ENCODE measurements at places on chromosomes 7 and 10.

DNA sequence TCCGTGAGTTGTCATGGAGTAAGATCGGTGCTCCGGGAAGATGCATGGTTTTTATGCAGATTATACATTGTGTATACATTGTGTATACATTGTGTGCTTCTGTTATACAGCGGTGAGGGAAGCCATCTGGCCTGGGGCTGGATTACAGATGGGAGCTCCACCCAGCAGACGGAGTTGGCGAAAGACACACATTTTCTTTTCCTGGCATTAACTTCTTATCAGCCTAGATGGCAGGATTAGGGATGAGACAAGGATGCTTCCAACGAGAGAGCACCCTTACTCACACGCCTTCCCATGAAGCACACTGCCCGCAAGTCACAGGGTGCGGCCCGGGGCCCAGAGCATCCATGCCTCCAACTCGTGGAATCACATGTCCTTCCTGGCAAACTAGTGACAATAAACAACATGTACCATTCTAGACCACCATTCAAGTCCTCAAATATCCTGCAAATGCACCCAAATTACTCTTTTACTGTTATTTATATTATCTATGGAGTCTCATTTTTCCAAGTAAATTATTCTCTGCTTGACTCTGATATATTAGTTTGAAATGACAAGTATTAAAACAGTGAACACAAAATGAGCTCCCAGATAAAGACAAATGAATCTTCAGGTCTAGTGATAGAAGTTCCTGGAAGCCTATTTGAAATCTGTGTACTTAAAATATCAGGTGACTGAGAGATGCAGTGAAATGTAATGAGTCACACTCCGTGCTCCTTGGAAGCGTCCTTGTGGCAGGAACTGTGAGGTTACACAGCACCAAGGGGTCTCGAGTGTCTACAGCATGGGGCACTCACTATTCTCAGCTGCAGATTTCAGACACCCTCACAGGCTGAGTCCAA is 29.8 kb upstream of the PPP2R2D start:
- DNase-seq, result no peak

DNA sequence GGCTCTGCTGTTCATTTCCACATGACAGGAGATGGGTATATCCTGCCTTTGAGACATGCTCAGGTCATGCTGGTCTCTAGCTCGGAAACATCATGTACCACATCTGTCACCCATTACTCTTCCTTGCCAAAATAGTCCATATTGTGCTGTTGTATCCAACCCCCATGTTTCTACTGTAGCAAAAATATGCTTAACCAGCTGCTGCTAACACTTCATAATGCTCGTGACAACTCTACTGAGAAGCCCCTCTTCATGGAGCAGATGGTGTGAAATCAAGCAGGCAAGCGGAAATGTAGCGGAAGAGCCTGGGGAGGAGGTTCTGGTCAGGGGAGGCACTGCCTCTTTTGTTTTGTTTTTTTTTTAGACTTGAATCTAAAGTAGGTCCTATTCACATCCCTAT is 82.9 kb downstream of the NPY start:
- no peak for DNase-seq

DNA sequence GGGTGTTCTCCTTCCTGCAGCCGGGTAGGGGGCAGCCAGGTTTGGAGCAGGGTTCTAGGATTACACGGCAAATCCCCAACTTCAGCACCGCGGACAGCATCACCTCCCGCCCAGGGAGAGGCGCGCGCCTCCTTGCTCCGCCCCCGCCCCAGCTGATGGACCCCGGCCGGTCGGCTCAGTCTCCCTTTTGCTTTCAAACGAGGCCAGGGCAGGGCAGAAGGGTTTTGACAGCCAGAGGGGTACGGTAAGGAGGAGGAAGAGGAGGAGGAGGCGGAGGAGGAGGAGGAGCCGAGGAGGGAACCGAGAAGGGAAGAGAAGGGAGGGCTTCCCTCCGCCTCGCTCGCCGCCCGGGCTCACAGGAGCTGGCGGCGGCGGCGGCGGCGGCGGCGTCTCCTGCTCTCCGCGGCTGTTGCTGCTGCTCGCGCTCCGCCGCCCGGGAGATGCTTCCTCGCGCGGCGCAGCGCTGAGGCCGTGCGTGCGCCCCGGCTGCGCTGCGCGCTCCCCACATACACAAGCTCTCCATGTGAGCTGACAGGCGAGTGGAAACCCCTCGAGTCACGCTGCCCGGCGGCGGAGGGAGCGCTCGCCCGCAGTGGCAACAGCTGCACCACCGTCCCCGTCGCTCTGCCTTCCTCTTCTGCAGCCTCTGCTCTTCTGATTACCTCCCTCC is 615 bp upstream of the CNTNAP2 start:
- DNase-seq, result no peak

DNA sequence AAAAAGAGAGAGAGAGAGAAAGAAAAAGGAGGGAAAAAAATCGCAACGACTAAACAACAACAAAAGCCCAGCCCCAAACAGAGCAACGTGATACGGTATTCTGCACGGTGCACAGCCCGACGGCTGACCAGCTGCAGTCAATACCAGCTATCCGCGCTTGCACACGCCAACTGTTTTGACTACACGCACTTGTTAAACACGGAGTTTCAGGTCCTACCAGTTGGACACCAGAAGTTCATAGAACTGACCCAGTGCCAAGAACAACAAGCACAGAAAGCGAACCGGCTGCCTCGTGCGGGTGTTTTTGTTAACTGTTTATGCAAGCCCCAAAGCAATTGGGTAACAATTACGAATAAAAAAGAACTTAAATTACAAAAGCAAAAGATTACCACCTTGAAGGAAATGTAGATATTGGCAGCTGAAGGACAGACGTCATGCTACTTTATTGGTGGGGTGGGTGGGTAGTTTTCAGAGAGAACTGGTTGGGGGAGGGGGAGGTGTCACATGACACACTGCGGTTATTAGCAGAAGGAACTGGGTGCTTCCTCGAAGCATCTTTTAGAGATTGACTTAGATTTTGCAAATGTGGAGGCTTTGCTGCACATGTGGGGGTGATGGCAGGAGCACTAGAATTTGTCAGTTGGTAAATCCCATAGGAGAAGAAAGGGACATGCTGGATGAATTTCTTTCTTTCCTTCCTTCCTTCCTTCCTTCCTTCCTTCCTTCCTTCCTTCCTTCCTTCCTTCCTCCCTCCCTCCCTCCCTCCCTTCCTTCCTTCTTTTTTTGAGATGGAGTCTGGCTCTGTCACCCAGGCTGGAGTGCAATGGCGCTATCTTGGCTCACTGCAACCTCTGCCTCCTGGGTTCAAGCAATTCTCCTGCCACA is 110.6 kb upstream of the EFCAB10 start:
- peak; percentile 39 for DNase-seq

GRCh38 chr10:100645613-100646392 is 99.6 kb upstream of the PAX2 start:
- no peak for DNase-seq

GRCh38 chr7:45191396-45191795 is 33.8 kb downstream of the RAMP3 start:
- DNase-seq, result no peak

DNA sequence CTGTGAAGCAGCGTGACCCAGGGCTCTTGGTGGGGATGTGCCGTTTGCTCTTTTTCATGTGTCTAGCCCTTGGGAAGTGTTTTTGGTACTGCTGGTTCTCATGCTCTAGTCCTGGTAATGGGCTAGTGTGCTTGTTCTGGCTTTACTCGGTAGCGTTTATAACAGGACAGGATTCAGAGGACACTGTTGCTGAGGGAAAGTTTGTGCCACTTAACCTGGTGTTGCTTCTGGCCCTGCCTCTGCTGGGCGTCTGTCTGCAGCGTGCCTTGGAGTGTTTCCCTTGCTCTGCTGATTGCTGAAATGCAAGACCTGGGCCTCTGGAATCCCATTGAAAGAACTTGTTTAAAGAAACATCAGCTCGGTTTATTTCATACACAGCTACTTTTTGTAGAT is 35.0 kb downstream of the INPP5A start:
- no peak for DNase-seq

GRCh38 chr7:37970211-37970610 is 49.8 kb downstream of the EPDR1 start:
- DNase-seq, result no peak

DNA sequence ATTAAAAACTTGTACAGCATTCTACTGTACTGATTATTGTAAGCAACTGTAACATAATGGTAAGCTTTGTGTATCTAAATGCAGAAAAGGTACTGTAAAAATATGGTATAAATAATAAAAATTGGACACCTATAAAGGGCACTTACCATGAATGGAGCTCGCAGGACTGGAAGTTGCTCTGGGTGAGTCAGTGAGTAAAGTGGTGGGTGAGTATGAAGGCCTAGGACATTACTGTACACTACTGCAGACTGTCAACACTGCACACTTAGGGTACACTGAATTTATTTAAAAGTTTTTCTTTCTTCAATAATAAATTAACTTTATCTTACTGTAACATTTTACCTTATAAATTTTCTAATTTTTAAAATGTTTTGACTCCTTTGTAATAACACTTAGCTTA is 118.6 kb upstream of the ASAH2 start:
- no peak for DNase-seq

GRCh38 chr10:77090381-77091356 is 546.9 kb downstream of the KCNMA1 start:
- no peak for DNase-seq

DNA sequence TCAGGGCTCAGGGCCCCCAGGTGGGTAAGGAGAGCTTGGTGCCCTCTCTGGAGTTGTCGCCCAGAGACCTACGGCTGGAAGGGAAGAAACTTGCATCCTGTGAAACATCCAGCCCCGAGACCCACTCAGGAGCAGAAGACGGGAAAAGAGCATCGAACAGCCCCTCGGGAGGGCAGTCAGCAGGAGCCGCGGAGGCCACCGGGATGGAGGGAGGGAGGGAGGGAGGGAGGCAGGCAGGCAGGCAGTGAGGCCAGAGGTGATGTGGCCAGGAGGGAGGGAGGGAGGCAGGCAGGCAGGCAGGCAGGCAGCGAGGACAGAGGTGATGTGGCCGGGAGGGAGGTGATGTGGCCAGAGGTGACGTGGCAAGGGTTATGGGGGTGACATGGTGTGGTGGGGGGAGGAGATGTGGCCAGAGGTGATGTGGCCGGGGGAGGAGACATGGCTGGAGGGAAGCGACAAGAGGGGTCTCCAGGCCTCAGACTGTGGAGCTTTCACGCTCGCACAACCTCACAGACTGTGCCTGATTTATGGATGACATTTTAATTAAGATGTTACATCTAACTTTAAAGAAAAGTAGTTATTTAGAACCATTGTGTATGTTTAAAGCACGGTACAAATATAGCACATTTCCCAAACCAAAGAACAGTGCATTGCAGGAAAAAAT is 141.1 kb downstream of the DIP2C start:
- DNase-seq, result no peak

GRCh38 chr7:91940171-91940570 is 491 bp upstream of the AKAP9 start:
- no peak for DNase-seq

- no peak for DNase-seq
Measured at GRCh38 chr7:51275532-51275931, 41.1 kb downstream of the COBL start.

- no peak for DNase-seq
Measured at GRCh38 chr7:132321387-132321786, 254.9 kb downstream of the PLXNA4 start.

GRCh38 chr7:117364339-117365080 is 41.7 kb upstream of the WNT2 start:
- DNase-seq, result no peak

DNA sequence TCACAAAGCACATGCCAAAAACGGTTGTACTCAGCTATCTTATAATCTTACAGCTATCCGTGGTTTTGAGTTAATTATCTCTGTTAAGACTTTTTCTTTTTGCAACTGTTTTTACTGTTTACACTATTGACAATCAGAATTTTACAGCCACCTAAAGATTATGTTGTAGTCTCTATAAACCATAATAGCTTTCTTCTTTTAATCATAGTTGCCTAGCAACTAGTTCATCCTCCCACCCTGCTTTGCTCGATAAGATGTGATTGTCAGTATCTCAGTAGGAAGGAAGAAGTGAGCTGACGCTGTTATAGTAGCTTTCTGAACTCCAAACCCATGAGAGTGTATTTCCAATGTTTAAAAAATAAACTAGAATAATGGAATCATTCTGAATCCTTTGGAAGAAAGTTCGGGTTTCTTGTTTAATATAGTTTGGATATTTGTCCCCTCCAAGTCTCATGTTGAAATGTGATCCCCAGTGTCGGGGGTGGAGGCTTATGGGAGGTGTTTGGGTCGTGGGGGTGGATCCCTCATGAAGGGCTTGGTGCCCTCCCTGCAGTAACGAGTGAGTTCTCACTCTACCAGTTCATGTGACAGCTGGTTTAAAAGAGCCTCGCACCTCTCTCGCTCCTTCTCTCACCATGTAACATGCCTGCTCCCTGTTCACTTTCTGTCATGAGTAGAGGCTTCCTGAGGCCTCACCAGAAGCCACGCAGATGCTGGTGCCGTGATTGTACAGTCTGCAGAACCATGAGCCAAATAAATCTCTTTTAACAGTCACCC is 68.1 kb downstream of the SVOPL start:
- no peak for DNase-seq

DNA sequence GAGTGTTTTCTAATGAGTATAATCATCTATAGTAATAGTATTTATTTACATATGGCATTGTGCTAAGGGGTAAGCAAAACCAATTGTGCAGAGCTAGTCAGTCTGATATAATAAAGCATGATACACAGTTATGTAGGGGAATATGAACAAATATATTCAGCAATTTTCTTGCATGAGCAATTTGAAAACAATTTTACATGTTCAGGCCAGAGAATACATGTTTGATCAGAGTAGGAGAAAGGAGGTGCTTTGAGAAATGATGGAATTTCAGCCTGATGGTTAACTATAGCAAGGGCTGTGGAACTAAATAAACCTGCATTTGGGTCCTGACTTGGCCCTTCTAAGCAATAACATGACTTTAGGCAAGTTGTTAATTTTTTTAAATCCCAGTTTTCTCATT is 214.5 kb downstream of the TWIST1 start:
- no peak for DNase-seq

- DNase-seq, result no peak
Measured at GRCh38 chr10:4719671-4720070, 106.3 kb upstream of the AKR1E2 start.

DNA sequence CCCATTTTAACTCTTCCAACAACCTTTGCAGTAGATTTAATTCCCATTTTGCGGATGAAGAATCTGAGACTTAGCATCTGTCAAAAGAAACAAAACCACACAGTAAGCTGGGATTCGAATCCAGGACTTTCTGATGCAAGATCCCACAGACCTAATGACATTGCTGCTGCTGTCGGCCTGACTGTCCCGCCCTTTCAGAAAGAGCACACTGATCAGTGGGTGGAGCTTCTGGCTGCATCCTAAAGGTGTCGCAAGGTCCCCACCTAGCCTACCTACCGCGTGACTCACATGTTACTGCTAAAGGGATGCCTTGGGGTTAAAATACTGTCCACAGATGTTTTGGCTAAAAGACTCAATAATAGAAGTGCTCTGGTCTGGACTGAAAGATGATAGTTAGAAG is 134.7 kb downstream of the EMX2 start:
- no peak for DNase-seq

- no peak for DNase-seq
Measured at GRCh38 chr7:77157446-77157845, 35.0 kb downstream of the CCDC146 start.

GRCh38 chr7:149816794-149817193 is 21.4 kb upstream of the ZNF862 start:
- no peak for DNase-seq
